ENCODE measurements at places on chromosomes 12 and 14.

GRCh38 chr14:55645845-55646832, 66.1 kb downstream of the KTN1 start:
- DNase-seq, result no peak

DNA sequence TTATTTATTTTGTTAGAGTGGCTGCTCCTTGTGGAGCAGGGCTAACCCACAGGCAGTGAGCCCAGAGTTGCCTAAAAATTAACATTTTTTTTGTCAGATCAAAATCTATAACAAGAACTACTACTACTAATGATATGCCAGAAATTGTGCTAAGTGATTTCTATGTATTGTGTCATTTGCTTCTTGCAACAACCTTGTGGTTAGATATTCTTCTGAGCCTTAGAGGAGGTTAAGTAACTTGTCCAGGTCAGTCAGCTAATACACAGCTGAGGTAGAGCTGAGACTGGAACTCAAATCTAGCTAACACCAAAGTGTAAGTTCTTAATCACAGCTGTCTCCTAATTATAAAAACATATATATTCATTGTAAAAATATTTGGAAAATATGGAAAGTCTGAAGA, 29.8 kb downstream of the CFL2 start:
- DNase-seq, result no peak

DNA sequence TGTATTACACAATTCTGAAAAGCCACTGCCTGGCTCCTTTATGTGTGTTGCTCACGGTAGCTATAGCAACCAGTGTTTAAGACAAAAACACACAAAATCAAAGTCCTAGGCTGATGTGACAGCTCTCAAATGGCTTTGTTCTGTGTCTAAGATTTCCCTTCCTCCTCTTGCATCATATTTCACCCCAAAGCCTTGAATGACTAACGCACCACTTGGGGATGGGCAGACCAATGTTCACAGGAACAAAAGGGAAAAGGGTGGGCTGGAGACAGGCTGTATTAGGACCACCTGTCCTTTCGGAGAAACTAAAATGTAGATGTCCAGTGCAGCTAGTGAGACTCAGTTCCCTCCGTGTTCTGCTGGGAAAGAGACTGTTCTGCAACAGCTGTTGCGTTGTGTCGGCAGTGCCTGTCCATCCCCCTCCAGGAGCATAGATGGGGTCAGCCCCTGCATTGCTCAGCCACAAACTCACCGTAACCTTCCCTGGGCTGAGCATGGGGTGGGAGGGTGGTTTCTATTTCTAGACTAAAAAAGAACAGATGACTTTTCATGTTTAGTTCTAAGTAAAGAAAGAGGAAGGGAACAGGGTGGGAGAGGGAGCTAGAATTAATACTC, 26.8 kb upstream of the DAAM1 start:
- DNase-seq, result no peak

DNA sequence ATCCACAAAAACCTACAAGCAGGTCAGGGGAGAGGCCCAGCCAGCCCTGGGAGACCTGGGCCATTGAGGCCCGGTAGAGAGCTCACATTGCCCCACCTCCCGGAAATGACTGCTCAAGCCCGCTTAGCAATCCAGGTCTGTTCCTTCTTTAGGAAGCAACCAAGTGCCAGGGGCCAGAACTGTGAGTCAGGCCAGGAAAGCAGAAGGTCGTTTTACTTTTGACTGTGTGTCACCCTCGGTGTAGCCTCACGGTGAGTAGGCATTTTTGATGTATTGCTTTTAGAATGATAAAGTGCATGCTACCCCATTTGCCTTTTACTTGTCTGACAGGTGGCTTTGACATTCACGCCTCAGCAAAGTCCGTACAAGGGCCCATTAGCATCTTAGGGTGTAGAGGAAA, 25.4 kb upstream of the PWP1 start:
- no peak for DNase-seq

- DNase-seq, result peak; percentile 65
Measured at GRCh38 chr12:122422730-122423257, 325 bp upstream of the CLIP1 start.

GRCh38 chr12:109612975-109613502, 39.4 kb downstream of the MVK start:
- no peak for DNase-seq

DNA sequence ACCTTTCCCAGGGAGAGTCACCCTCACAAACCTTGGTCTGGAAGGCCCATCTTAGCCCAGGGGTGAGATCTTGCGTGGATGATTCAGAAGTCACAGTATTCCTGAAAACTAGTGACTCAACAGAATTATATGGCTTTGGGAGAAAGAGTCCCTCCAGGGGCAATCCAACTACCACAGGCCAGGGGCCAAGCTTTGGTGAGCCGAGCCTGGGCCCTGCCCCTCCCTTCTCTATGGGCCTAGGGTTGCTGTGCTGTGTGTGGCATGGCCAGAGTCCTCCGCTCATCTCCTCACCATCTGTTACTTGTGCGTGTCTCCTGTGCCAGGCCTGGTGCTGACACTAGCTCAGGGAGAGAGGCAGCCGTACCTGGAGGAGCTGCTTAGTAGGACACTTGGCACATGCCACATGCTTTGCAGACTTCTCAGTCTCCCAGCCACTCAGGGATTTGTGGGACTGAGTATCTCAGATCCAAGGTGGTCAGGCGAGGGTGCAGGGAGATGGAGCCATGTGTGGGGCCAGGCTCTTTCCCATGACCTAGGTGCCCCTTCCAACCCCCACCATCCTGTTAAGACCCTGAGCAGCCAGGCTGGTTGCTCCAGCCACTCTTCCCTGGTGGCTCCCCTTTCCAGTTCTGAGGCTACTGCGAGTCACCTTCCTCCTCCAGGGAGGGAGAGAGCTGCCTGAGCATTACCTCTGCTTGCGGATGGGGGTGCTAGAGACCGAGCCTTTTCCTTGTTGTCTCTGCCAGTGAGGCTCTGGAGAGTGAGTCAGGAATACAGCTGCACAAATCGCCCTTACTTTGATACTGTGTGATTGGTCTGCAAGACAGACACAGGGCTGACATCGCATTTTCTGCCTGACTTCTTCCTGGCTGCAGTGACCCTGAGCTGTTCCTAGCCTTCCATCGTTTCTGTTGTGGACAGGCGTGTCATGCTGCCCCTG, 94.1 kb downstream of the SLC25A47 start:
- no peak for DNase-seq

- DNase-seq, result no peak
Measured at GRCh38 chr12:25323581-25323982, 72.9 kb upstream of the KRAS start.

- DNase-seq, result no peak
Measured at GRCh38 chr14:74286736-74287135, 16.0 kb downstream of the ABCD4 start.

DNA sequence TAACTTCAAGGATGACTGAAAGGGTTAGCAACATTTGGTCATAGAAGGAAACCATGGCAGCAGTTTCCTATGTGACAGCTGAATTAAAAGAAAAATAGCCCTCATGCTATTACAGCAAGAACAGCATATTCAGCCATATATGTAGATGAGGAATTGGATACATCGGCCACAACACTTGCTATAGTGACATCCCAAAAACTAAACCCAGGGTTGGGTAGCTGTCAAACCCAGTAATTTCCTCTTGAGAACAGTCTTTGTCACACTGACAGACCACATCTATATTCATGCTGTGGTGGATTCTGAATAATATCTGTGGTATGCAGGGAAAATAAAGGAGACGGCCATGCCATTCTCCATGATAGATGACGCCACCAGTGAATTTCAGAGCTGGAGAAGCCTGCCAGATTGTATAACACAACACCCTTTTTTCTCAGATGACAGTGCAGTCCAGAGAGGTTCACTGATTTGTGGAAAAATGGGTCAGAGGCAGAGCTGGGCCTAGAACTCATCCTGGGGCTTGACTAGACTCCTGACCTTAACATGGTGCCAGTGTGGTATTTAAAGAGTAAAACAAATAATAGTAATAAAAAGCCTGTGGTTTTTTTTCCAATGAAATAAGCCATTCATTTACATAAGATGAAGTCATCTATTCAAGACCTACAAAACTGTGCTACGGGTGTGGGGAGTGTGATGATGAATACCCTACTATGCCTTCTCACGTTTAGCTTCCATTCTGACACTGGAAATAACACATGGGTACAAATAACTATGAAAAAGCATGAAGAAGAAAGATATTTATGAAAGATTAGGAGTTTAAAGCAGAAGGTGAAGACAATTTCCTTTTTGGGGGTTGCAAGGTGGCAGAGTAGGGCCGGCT, 32.3 kb downstream of the EFCAB11 start:
- no peak for DNase-seq

GRCh38 chr14:56147986-56148901, 30.0 kb downstream of the PELI2 start:
- DNase-seq, result no peak

- DNase-seq, result no peak
Measured at GRCh38 chr12:52132754-52133161, 53.3 kb downstream of the SMIM41 start.

DNA sequence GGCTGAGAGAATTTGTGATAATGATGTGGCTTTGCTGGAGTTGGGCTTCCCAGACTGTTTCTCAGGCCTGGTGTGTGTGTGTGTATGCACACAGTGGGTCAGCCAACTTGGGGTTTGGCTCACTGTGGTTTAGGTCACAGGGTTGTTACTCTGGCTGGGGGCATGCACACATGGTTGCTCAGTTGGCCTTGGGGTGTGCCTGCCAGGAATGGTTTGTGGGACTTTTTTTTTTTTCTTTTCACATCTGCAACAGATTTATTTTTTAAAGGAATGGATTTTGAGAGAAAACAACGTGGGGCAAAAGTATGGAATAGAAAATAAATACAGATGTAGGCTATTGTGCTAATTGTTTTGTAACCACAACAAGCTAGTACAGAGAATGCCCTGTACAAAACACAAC, 25.0 kb upstream of the GTF2A1 start:
- DNase-seq, result no peak

DNA sequence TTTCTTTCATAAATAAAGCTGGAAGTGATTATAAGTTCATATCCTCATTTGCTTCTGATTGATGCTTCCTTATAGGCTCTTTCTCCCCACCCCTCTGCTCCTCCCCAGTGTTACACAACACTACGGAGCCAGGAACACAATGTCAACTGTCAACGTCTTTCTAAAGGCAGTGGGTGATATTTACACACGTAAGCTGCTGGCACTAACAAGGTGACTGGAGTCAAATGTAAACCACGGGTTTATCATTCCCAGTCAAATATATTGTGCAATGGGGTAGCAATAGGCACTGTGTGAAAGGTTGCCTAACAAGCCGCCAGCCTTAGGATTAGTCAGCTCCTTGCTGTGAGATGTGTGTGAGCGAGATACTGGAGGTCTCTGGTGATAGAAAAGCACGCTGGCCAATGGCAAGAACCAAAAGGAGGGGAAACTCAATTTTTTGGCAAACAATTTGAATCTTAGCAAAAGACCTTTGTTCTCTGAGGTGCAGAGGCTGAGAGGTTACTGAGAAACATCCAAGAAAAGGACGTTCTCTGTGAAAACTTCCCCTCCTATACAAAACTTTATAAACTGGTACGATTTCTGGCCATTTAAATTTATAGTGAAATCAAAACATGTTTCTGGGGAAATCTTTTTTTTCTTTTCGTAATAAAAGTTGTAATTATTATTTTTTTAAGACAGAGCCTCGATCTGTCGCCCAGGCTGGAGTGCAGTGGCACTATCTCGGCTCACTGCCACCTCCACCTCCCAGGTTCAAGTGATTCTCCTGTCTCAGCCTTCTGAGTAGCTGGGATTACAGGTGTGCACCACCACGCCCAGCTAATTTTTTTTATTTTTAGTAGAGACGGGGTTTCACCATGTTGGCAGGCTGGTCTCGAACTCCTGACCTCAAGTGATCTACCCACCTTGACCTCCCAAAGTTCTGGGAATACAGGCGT, 22.3 kb upstream of the HECTD1 start:
- no peak for DNase-seq

DNA sequence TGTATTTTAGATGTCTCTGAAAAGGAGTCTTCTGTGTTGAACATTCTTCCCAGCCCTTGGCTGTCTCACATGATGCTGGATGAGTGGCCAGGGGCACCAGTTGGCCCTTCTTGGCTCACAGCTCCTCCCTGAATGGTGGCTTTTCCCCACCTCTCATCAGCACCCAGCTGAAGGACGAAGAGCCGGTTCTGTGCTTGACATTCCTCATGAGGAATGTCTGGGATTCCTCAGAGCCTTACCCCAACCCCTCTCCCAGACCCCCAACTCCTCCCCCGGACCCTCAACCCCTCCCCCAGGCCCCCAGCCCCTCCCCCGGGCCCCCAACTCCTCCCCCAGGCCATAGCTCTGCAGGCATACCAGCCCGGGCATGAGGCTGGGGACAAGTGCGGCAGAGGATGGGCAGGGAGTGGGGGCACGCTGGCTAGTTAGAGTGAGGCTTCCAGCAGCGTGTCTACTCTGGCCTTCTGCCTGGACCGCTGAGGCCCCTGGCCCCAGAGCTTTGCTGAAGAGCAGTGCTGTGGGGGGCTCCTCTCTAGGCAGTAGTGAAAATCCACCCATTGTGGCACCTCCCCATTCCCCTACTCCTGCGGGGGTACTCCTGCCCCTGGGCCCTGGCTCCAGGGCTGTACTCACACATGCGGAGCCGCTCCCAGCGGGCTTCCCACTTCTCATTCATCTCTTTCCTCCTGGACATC, 64.3 kb downstream of the PLEKHG3 start:
- DNase-seq, result no peak

DNA sequence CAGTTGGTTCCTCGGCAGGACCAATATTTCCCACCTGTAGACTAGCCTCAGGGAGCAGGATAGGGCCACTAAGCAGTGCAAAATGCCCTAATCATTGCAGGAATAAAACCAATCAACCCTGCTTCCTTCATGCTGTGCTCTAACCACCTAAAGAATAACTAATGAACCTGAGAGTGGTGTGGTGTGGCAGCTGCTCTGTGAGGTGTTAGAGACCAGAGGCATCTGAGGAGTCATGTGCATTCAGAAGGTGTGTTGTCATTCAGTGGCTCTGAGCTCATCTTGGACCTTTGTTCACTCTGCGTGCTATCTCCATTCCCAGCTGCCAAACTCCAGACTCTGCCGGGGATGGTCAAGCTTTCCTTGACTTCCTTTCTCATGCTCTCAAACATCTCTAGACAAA, 136.7 kb upstream of the EGLN3 start:
- DNase-seq, result no peak

DNA sequence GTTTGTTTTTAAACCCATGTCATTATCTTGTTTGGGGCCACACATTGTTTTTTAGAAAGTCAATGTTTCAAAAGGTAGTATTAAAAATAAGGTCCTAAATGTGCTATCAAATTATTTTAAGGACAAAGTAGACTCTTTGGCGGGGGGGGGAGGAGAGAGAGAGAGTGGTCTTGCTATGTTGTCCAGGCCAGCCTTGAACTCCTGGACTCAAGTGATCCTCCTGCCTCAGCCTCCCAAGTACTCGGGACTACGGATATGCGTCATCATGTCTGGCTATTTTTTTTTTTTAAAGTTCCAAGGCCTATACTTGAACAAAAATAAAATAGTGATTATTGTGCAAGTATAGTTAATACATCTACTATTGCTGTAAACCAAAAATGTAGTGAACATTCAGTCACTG, 26.2 kb downstream of the PAWR start:
- no peak for DNase-seq
